ENCODE measurements at places on chromosomes 7 and 10. TPM values are rescaled to one million over a fixed set of nuclear protein-coding genes. Genes with fewer than 3 reads are reported as not detected.

GRCh38 chr7:1770331-1770730, 100.3 kb downstream of the ELFN1 start:
- DNase-seq = no peak
- H3K27me3 ChIP-seq = no peaks in the 10 kb centered on the region
- no peak overlapping the region for H3K27ac ChIP-seq
- H3K4me3 ChIP-seq = no peak overlapping the region

DNA sequence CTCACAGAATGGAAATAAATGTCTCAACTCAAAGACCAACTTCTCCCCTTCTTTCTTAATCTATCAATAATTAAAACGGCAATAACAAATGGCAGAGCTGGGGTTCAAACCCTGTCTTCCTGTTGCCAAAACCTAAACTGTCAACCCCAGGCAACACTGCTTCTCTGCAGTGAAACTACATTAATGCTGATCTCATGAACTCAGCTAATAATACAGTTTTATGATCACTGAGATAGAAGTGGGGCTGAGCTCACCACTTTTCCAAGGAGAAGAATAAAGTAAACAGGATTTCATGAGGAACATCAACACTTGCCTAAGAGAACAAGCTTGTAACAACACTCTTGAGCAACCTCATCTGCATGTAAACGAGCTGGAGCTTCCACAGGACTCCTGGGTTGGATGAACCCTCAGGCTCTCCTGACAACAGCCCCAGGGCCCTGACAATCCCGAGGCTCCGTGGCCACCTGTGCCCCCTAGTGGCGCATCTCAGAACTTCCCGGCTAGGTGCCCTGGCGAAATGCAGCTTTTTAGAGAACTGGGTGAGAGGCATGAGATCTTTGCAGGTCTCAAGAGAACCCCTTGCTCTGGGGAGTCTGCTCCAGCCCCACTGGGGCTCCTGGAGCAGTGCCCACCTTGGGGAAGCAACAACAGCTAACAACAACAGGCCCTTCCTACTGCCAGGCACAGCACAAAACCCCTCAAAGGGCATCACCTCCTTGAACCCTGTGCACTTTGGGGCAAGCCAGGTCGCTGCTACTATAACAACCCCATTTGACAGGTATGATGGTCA, 169.3 kb downstream of the SH3PXD2A start:
- peak; percentile 81 for DNase-seq
- H3K27ac ChIP-seq = no peak overlapping the region
- no peak overlapping the region for H3K4me3 ChIP-seq
- peaks cover 12% of the 10 kb centered on the region for H3K4me1 ChIP-seq
- H3K36me3 ChIP-seq = no peaks in the 10 kb centered on the region

The FXYD4 gene
- not detected for total RNA-seq

GRCh38 chr7:57638666-57639065, 188.7 kb downstream of the ZNF716 start:
- H3K27ac ChIP-seq = no peak overlapping the region
- H3K4me1 ChIP-seq = no peaks in the 10 kb centered on the region
- DNase-seq = no peak
- no peak overlapping the region for H3K4me3 ChIP-seq
- H3K27me3 ChIP-seq = no peaks in the 10 kb centered on the region

The PON3 gene
- total RNA-seq = 25.6 TPM

GRCh38 chr7:111240371-111240770, 149.4 kb downstream of the LRRN3 start:
- H3K27ac ChIP-seq = no peak overlapping the region
- H3K4me1 ChIP-seq = peaks cover 5% of the 10 kb centered on the region
- H3K36me3 ChIP-seq = no peaks in the 10 kb centered on the region

The XRCC2 gene
- 0.86 TPM for total RNA-seq

The HSPA12A gene
- 8.8 TPM for total RNA-seq

The GIMAP6 gene
- total RNA-seq = 69.3 TPM

DNA sequence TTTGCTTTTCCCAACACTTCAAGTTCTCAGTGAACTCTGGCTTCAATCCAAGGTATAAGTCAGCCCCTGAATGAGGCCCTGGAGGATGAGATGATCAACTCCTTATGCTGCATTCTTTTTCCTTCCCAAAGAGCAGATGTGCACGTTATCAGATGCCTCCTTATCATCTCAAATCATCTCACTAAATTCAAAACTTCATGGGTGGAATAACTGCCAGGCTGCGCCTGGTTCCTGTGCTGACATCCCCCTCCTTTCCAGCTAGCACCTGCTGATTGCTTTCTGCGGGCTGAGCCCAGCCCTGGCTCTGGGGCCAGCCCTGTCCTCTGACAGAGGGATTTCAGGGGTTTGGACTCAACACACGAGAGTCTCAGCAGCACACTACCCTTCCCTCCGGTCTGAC, 44.9 kb downstream of the TLL2 start:
- H3K4me3 ChIP-seq = no peak overlapping the region
- H3K27me3 ChIP-seq = peaks cover 19% of the 10 kb centered on the region
- no peak for DNase-seq
- no peak overlapping the region for H3K27ac ChIP-seq

DNA sequence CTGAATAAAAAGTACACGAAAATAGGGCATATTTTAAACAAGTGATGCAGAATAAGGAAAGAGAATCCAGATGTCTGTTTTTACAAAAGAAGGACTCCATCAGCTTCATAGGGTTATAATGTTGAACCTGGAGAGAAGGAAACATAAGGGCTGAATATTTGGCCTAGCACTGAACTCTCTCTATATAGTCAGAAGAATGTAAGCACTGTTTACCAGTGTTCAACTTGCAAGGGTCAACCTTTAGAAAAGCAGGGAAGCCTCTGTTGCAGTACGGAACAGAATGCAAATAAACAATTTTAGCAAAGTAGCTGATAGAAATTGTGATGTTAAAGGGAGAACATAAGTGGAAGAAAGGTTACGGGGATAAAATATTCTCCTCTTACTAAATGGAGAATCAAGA, 16.2 kb downstream of the CDK6 start:
- no peaks in the 10 kb centered on the region for H3K4me1 ChIP-seq
- H3K36me3 ChIP-seq = no peaks in the 10 kb centered on the region
- DNase-seq = no peak

DNA sequence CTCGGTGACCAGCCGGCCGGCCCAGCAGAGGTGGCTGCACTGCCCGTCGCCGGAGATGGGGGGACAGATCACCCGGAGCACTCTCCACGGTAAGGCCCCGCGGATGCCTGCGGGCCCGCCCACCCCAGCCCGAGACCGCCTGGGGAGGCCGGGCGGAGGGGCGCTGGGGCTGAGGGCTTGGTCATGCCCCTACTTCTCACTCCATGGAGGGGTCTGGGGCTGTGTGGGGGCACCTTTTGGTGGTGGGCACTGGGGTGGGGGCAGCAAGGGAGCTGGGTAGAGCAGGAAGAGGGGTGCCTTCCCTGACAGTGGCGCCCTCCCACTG, 61.8 kb downstream of the NEURL1 start:
- H3K36me3 ChIP-seq = no peaks in the 10 kb centered on the region
- H3K27ac ChIP-seq = no peak overlapping the region
- DNase-seq = no peak
- H3K4me1 ChIP-seq = peaks cover 14% of the 10 kb centered on the region

GRCh38 chr7:17070231-17070708, 188.5 kb upstream of the AGR3 start:
- no peak overlapping the region for H3K27ac ChIP-seq
- no peaks in the 10 kb centered on the region for H3K27me3 ChIP-seq
- H3K36me3 ChIP-seq = no peaks in the 10 kb centered on the region
- no peak for DNase-seq

DNA sequence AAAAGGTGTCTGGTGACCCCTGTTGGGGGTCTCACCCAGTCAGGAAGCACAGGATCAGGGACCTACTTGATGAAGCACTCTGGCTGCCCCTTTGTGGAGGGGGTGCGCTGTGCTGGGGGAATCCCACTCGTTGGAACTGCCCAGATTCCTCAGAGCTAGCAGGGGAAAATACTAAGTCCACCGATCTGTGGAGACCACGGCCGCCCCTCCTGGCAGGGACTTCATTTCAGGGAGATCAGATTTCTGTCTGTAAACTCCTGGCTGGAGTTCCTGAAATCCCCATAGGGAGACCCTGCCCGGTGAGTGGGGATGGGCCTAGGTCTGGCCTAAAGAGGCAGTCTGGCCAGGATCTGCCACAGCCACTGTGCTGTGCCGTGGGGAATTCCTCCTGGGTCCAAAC, 79.3 kb upstream of the ADCY1 start:
- no peak for DNase-seq
- H3K36me3 ChIP-seq = no peaks in the 10 kb centered on the region
- no peaks in the 10 kb centered on the region for H3K4me1 ChIP-seq

The ST8SIA6 gene
- 12.5 TPM for total RNA-seq

GRCh38 chr7:24948739-24949138, 31.2 kb downstream of the OSBPL3 start:
- no peaks in the 10 kb centered on the region for H3K27me3 ChIP-seq
- no peaks in the 10 kb centered on the region for H3K36me3 ChIP-seq
- DNase-seq = no peak
- no peaks in the 10 kb centered on the region for H3K4me1 ChIP-seq
- no peak overlapping the region for H3K27ac ChIP-seq

The LLCFC1 gene
- total RNA-seq = not detected

- no peaks in the 10 kb centered on the region for H3K27me3 ChIP-seq
- peaks cover 12% of the 10 kb centered on the region for H3K4me1 ChIP-seq
- no peaks in the 10 kb centered on the region for H3K36me3 ChIP-seq
- no peak overlapping the region for H3K4me3 ChIP-seq
- DNase-seq = no peak
These were observed 7.8 kb upstream of the OPN4 start for GRCh38 chr10:86646532-86646931.

The PANK1 gene
- total RNA-seq = 8.2 TPM

DNA sequence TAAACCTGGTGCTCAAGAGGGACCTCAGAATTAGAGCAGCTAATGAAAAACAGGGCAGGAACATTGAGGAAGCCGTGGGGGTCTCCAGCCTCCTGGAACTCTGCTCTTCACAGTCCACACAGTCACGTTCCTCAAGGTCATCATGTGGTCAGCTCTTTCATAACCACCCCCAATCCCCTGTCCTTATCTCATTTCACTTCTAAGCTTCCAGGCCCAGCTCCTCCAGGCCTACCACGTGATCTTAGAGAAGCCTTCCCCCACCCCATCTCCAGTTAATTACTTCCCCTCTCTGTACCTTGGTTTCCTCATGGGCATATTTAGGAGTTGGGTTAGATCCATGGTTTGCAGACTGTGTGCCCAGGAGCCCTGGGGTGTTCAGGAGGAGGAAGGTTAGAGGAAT, 106.4 kb upstream of the TCF7L2 start:
- no peak overlapping the region for H3K4me3 ChIP-seq
- no peaks in the 10 kb centered on the region for H3K27me3 ChIP-seq
- no peaks in the 10 kb centered on the region for H3K36me3 ChIP-seq
- no peak overlapping the region for H3K27ac ChIP-seq

The CELF2 gene
- total RNA-seq = 106 TPM

The PRSS58 gene
- total RNA-seq = not detected

- H3K4me3 ChIP-seq = no peak overlapping the region
- H3K27me3 ChIP-seq = no peaks in the 10 kb centered on the region
- H3K36me3 ChIP-seq = peaks cover 8% of the 10 kb centered on the region
These were observed 76.5 kb downstream of the FAM53B start for GRCh38 chr10:124667425-124668345.

DNA sequence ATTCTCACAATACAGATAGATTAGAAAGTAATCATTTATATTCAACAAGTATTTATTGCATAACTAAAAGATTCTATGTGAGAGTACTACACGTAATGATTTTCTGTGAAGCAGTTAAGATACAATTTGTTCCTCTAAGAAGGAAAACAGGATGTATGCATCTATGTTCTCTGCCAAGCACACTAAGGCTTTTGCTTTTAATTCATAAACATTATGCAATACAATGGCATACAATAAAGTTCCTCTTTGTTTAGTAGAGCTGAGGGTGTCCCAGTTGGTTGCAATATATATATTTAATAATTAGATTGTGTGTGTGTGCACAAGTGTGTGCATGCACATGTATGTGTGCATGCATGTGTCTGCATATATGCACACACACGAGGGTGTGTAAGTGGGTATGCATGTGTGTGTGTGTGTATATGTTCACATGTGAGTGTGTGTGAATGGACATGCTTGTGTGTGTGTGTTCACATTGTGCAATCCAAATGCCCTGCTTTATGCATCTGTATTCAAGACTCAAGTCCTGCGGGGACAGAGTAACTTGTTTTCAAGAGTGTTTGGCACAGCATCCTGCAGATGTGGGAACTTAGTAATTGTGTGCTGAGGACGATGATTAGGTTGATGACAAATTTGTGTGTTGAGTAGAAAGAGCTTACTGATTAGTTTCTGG, 481.5 kb upstream of the KLF6 start:
- no peak for DNase-seq
- H3K27me3 ChIP-seq = no peaks in the 10 kb centered on the region
- H3K4me3 ChIP-seq = no peak overlapping the region
- H3K36me3 ChIP-seq = no peaks in the 10 kb centered on the region
- H3K4me1 ChIP-seq = peaks cover 36% of the 10 kb centered on the region
- H3K27ac ChIP-seq = no peak overlapping the region

The AEBP1 gene
- 82.5 TPM for total RNA-seq

- no peak overlapping the region for H3K27ac ChIP-seq
- DNase-seq = no peak
- no peak overlapping the region for H3K4me3 ChIP-seq
- H3K4me1 ChIP-seq = peaks cover 12% of the 10 kb centered on the region
These were observed 33.9 kb upstream of the MSMB start for GRCh38 chr10:46079831-46080585.

DNA sequence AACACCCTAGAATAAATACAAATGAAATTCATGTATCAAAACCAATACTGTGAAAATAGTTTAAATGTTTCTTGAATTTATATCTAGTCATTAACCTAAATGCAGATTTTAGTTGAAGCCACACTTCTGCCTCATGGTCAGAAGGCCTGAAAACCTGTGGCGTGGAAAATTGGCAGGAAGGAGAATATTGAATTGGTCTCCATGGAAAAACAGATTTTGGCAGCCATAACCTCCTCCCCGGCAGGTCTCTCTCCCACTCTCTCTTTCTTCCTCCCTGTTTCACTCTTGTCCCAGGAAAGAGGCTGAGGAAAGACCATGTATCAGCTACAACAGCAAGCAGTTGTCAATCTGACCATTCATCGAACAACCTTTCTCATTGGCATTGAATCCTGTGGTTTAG, 160.6 kb upstream of the YAE1 start:
- H3K27me3 ChIP-seq = no peaks in the 10 kb centered on the region
- no peak for DNase-seq
- no peak overlapping the region for H3K27ac ChIP-seq
- no peaks in the 10 kb centered on the region for H3K4me1 ChIP-seq
- no peak overlapping the region for H3K4me3 ChIP-seq

The SLC29A4 gene
- total RNA-seq = 2.7 TPM

The NRG3 gene
- 2.6 TPM for total RNA-seq

DNA sequence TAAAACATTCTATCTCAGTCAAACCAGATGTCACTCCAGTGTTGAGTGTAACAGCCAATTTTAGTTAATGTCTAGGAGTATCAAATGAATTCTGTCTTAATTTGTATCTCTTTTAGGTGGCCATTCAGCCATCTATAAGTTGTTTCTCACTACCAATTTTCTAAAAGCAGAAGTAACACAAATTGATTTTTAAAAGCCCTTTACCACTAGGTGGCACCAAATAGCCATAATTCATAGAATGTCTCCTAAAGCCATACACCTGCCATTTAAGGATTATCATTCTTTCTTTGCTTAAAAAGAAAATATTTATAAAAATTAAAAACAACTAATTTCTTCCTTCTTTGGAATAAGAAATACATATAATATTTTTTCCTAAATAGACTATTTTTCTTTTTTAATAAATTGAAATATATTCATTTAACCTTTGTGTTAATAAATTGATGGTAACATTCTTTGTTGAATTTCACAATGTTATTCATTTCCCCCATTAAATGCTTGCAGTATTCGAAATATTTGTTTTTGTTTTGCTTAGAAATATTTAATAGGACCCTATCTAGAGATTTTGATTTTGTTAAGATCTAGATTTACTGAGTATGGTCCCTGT, 107.8 kb upstream of the PPP1R3A start:
- no peaks in the 10 kb centered on the region for H3K4me1 ChIP-seq
- no peak overlapping the region for H3K27ac ChIP-seq
- DNase-seq = no peak
